ENCODE measurements at places on chromosomes 11 and 22. TPM values are rescaled to one million over a fixed set of nuclear protein-coding genes. Genes with fewer than 3 reads are reported as not detected.

DNA sequence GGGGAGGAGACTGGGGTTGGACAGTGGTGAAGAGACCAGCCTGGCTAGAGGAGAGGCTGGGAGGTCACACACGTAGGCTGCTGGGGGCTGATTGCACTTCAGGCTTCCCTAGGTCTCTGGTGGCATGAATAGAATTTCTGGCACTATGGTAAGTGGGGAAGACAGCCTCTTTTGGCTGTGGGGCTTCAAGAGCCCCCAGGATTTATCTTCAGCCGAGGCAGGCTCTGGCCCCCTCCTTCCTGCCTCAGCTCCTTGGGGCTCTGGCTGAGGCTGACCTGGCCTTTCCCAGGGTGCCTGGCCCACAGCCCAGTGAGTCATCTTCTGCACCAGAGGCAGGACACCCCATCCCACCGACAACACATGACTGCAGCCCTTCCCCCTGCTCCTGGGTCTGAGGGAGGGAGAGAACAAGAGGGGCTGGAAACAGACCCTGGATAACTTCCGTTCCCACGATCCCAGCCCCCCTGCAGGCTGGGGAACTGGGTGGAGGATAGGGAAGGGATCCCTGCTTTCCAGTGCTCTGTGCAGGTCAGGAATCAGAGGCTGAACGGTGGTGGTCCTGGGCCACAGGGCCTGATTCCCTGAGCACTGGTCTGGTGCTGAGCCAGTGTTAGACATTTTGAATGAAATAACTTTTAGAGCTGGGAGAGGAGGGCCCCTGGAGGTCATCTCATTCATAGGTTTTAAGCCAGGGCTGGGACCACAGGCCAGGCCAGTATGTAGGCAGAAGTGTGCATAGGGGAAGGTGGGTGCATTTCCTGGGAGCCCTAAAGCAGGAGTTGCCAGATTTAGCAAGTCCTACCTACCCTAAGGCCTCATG lies 26.5 kb downstream of the ARHGEF17 start:
- peak; percentile 54 for DNase-seq

- DNase-seq: no peak
Observed at GRCh38 chr11:108340973-108341372, 118.1 kb downstream of the ATM start.

The RBMXL2 gene
- total RNA-seq: not detected

The UCP2 gene
- 1.6 TPM for total RNA-seq

- DNase-seq: peak; percentile 63
Observed at GRCh38 chr11:64035576-64035975, at the start of gene FLRT1. Gene FLRT1 (plus strand): TSS chr11:64035931. CDS start chr11:64116268, 80,337 bp downstream.
